ENCODE measurements at places on chromosomes 13 and 19.
A peak's percentile ranks its signal among the peaks of the same experiment; 100 is the strongest.

DNA sequence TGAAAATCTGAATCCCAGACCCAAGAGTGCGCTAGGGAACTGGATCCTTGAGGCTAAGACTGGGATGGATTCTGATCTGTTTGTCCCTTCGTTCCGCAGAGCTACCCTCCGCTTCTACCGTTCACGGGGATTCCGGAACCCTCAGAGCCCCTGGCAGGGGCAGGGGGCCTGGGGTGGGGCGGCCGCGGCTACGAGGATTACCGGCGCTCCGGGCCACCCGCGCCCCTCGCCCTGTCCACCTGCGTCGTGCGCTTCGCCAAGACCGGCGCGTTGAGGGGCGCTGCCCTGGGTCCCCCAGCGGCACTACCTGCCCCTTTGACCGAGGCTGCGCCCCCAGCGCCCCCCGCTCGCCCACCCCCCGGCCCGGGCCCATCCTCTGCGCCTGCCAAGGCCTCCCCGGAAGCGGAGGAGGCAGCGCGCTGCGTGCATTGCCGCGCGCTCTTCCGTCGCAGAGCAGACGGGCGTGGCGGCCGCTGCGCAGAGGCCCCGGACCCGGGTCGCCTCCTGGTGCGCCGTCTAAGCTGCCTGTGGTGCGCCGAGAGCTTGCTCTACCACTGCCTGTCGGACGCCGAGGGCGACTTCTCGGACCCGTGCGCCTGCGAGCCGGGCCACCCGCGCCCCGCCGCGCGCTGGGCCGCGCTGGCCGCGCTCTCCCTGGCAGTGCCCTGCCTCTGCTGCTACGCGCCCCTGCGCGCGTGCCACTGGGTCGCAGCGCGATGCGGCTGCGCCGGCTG, 7.1 kb downstream of the SPRED3 start:
- no peak for DNase-seq

DNA sequence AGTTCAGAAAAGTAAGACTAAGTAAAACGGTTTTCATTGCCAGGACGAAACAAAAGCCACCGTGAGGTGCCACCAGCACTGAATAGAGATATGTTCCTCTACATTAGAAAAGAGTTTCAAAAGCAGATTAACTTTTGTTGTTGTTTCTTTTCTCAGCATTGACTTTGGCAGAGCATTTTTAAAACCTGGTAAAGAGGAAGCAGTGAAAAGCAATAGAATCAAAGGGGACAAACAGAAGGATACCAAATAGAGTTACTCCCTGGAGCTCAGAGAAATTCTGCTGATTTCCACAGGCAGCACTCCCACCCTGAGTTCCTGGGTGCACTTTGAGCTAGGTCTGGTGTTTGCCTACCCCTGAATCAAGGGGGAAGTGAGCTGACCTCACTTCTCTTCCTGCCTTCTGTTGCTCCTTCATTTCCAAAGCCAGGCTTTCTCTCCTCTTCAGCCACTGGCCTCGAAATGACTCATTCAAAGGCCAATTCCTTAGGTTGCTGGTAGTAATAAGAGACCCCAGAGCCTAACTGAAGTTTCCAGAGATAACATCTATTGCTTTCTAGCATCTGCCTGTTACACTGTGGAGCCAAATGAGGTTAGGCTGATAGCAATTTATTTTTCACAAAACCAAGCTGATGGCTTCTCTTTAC, 11.3 kb upstream of the ERICH6B start:
- no peak for DNase-seq

GRCh38 chr19:44749994-44750393, 1.5 kb downstream of the BCL3 start:
- DNase-seq: no peak

DNA sequence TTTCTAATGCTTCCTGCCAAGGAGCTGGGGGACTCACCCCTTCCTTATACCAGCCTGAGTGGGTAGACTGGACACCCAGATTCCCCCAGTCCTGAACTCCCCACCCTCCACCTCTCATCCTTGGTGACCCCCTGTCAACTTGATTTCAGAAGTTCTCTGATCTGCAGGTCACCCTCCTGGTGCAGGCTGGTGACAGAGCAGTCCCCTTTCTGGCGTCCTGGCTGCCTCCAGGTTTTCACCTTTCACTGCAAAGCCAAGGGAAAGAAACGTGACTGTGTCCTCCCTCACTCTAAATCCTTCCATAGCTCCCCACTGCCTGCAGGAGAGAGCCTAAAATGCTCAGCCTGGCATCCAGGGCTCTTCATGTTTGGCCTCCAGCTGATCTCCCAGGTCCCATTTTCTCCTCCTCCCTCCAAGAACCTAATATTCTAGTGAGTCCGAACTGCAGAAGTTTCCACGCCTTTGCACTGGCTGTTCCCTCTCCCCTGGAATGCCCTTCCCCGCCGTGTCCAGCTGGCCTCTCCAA, 4.1 kb upstream of the MATK start:
- DNase-seq: no peak

- no peak for DNase-seq
These were observed 122.3 kb downstream of the ZDHHC20 start for GRCh38 chr13:21336609-21337349.

DNA sequence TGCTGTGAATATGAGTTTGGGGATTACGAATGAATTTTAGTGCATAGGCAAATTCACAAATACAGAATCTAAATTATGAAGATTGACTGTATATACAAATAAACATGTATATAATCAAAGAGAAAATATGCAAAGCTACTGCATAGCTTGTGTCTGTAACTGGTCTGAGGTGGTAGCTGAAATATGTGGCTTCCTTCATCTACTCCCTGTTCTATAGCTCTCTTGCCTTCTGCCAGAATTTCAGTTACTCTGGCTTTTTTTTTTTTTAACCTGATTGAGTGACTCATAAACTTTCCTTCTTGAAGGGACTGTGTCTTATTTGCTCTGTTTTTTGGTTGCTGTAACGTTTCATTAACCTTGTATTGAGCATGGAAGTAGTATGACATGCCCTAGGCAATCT, 26.6 kb downstream of the DNAJC3 start:
- DNase-seq: no peak

DNA sequence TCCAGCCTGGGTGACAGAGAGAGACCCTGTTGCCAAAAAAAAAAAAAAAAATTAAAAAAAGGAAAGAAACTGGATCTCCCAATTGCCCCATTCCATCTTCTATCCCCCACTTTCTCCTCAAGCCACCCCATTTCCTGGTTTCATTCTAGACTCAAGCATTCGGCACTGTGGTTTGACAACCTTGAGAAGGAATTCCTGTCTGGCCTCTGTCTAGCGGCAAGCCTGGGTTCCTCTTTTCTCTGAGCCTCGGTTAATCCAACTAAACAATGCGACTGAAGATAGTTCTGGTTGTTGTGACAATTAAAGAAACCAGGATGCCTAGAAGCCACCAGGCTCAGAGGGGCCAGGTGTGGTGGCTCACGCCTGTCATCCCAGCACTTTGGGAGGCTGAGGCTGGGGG, 3.3 kb upstream of the C3 start:
- DNase-seq: no peak

DNA sequence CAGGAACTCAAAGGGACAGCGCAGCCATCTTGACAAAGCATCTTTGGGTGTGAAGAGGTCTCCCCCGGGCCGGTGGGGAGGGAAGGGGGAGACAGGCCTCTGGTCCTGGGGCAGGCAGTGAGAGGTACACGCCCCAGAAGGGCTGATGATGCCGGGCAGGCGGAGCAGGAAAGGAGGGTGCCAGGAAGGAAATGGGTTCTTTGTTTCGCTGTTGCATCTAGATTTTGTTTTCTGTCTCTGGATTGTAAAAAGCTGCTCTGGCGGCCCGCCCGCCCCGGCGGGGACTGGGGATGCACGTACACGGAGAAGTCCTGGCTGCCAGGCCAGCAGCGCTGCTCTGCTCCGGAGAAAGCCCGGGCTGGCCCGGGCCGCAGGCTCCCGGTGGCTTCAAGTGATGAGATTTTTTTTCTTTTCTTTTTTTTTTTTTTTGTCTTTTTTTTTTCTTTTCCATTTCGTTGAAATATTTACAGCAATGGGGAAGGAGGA, 13.2 kb upstream of the ASF1B start:
- DNase-seq: peak; percentile 23

DNA sequence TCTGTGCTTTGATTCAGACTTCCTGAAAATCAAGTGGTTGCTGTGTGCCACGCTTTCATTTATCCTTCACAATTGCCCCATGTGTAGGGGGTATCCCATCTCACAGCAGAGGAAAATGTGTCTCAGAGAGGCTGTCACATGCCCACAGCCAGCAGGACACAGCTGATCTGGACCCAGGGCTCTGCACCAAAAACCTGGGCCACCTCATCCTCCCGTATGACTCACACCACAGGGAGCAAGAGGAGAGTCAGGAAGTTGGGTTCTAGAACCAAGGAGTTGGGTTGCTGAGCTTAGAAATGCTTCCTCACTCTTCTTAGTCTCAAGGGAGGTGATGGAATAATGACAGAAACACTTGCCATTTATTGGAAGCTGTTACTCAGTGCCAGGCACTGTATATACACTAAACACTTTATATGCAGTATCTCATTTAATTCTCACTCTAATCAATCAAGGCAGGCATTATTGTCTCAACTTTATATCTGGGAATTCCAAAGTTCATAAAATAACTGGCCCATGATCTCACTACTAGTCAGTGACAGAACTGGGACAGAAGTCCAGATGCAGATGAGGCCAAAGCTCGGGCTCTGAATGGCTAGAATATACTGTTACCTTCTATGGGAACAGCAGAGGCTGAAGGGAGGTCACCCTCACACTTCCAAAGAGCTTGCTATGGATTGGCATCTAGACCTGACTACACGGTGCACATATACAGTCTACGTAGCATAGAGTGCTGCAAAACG, 47.7 kb upstream of the ATP12A start:
- DNase-seq: no peak

DNA sequence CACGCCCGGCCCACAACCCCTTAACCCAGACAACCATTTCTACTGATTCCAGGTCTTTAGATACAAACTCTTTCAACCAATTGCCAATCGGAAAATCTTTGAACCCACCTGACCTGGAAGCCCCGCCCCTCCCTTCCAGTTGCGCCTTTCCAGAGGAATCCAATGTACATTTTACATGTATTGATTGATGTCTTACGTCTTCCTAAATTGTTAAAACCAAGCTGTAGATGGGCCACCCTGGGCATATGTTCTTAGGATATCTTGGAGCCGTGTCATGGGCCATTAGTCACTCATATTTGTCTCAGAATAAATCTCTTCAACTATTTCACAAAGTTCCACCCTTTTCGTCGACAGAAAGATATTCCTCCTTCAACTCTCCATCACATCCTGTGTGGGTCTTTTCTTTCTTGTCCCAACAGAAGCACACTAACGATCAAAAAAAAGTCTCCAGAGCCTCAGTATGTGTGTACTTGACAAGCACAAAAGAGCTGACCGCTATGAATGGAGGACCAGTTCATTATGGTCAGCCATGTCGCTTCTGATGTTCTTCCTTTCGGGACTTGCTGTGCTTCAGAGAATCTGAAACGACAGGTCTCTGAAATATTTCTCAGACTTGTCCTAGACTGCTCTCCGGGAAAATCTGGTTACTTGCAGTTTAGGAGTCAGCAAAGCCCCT, 601 bp upstream of the ZNF749 start:
- DNase-seq: no peak

DNA sequence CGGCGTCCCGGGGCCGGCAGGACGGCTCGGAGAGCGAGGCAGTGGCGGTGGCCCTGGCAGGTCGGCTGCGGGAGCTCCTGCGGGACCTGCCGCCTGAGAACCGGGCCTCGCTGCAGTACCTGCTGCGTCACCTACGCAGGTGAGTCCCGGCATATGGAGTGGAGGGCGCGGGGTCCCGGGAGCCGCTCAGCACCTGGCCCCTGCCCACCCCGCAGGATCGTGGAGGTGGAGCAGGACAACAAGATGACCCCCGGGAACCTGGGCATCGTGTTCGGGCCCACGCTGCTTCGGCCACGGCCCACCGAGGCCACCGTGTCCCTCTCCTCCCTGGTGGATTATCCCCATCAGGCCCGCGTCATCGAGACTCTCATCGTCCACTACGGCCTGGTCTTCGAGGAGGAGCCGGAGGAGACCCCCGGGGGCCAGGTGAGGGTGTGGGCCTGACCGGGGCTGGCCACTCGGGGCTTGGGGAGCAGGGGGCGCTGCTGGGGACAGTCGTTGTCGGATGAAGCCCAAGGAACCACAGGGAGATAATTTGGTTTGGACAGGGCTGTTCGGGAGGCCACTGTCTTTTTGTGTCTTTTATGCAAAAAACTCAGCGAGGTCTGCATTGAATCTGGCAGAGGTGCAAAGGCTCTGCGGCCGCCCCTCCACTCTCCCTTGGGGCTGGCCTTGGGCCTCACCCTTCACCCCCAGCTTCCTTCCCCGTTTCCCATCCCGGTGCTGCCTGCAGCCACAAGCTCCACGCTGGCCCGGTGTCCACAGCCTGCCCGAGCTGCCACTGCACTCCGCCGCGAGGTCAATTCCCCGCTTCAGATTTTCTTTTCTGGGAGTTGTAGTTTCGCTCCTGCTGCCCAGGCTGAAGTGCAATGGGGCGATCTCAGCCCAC, 12.0 kb downstream of the POLR2E start:
- DNase-seq: no peak

GRCh38 chr13:83485101-83485500, 397.2 kb downstream of the SLITRK1 start:
- DNase-seq: no peak

GRCh38 chr19:5711713-5712161, 8.2 kb downstream of the LONP1 start:
- DNase-seq: no peak

DNA sequence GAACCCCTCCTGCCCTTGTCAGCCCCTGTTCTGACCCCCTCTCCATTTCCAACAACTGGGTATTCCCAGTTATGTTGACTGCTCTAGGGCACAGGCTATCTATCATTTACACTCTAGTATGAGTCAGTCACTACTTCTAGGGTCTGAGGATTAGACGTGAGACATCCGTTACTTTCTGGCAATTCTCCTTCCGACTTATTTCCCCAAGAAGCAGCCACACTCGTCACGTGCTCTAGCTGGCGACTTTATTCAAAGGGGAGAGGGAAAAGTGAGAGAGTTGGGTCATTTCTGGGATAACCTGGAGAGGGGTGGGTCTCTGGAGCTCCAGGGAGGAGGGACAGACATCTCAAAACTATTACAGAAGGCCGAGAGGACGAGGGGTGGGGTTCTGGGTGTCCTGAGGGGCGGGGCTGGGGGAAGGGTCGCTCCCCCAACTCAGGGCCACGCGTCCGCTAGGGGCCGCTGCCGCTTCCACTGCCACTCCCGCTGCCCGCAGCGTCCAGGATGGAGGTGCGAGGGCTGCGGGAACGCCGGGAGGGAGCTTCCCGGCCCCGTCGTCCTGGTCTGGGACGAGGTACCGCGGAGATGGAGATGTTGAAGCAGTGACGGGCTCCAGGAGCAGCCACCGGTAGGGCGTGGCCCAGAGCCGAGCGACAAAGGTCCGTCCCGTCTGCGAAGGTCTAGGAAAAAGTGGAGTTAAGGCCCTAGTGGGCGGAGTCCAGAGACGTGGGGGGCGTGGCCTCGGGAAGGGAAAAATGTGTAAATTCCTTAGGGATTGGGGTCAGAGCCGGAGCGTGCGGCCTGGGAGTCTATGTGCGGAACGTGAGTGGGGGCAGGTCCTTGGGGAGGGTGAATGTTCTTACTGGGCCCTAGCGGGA, 8.9 kb downstream of the RTBDN start:
- DNase-seq: no peak

GRCh38 chr19:49336482-49337266, 1.5 kb downstream of the CD37 start:
- no peak for DNase-seq
